ENCODE measurements at places on chromosomes 6 and 20.

- DNase-seq, result no peak
Observed at GRCh38 chr6:3285732-3286131, 27.0 kb downstream of the PSMG4 start.

DNA sequence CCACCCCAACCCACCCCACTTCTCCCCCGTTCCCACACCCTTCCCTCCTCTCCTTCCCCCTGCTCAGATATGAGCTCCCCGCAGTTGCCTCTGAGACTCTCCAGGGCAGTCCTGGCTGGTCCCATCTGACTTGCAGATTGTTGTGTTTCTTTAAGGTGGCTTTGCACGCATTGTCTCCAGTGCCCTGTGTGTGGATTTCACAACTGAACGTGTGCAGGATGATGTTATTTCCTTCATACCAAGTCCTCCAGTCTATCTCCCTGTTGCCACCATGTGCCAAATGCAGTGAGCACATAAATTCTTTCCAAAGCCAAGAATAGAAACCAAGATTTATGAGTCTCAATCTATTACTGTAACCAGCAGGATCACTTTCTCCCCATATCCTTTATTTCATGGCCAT, 79.1 kb downstream of the TMEM242 start:
- no peak for DNase-seq

DNA sequence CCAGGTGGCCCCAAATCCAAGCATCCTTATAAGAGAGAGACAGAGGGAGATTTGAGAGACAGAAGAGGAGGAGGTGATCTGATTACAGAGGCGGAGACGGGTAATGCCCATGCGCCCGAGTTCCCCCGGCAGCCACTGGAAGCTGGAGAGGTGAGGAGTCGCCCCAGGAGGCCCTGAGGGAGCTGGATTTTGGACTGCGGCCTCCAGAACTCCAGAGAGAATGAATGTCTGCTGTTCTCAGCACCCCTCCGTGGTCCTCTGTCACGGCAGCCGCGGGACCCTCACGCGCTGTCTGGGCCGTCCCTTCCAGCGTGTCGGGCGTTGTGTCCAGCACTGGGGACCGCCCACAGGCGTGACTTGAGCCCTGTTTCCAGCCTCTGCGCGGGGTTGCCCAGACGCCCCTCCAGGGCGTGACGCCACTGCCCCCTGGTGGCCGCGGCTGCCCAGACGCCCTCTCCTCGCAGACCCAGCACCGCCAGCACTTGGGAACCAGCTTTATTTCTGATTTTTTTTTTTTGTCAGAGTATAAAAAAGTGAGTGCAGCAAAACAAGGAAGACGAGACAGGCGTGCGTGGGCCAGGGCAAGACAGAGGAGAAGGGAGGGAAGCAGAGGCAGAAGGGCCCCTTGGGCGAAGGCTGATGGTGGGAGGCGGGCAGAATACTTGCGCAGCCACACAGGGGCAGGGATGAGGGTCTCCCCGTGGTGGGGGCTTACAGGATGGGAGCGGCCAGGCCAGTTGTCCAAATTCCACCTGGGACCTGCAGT, 4.1 kb upstream of the ZNF512B start:
- DNase-seq, result peak; percentile 78

GRCh38 chr6:91358986-91359385, 772.1 kb upstream of the MAP3K7 start:
- DNase-seq, result no peak

- no peak for DNase-seq
Observed at GRCh38 chr6:140718021-140718420, 1343.6 kb upstream of the CITED2 start.

DNA sequence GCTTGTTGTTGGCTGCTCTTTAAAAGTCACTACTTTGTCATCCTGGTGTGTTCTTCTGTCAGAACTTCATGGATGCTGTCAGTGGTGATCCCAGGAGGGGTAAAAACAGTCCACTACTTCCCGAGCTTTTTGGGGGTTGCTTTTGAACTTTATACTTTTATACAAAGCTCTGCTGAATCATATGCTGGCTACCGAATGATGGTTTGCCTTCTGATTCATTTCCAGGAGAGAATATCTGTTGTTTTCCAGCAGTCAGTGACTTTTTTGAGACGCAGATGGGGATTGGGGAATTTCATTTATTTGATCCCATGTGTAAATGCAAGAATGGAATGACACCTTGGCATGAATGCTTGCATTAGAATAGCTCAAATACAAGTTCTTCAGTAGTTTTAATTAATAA, 32.7 kb upstream of the COL10A1 start:
- DNase-seq, result no peak

GRCh38 chr6:111663692-111664564, 58.2 kb upstream of the TRAF3IP2 start:
- DNase-seq, result no peak

GRCh38 chr6:163919652-163920051, 505.1 kb downstream of the QKI start:
- DNase-seq, result no peak

DNA sequence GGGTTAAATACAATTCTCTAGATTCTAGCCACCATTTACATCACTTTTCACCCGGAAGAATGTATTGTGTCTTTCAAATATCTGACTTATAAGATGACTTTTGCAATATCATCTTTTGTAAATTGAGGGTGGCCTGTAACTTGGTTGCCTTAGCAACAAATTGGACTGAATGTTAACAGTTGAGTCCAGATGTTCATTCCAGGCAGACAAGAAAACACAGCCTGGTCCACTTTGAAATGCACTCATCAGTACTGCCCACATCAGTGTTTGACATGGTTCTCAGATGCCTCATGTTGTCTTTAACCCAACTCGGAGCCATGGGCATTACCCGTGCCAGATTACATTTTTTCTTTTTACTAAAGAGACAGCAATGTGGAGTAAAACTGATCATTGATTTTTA, 781.6 kb upstream of the CHD6 start:
- DNase-seq, result no peak

DNA sequence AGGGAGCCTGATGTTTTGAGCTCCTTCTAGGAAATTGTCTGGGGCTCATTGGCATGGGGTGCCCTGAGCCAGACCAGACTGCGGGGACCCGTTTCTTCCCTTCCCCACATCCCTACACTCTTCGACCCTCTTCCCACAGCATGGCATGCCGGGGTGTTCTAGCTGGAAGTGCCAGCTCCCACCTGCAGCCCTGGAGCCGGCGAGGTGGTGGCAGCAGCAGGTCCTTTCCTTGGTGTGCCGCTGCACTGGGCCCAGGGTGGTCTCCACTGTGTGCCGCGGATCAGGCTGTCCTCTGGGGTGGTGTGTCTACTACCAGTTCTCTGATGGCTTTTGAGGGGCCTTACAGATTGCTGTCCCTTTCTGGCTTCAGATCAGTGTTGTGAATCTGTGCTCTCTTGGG, 7.5 kb upstream of the RWDD1 start:
- no peak for DNase-seq

DNA sequence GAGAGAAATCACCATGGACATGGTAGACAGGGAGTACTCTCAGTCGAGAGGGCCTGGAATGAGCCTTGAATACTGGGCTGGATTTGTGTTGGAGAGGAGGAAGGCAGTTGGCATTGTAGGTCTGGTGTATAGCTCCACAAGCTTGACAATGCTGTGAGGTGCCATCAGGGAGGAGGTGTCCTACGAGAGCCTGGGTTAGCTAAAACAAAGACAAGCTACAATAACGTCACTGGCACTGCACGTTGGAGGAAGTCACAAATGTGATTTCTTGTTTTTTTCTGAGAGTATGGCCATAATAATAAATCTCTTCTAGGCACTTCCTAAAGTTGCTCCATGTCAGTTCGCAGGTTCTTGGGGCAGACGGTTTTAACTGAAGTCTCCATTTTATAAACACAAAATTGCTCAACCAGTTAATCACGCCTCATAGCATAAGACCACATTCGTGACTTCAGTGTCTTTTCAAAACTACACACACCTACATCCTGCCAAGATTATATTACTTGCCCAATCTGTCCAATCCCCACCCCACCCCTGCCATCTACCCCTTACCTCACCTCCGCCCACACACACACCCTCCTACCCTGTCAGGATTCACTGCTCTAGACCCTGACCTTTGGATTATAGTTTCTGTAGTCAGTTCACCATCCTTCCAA, 4.4 kb upstream of the HLA-DMB start:
- DNase-seq, result no peak

DNA sequence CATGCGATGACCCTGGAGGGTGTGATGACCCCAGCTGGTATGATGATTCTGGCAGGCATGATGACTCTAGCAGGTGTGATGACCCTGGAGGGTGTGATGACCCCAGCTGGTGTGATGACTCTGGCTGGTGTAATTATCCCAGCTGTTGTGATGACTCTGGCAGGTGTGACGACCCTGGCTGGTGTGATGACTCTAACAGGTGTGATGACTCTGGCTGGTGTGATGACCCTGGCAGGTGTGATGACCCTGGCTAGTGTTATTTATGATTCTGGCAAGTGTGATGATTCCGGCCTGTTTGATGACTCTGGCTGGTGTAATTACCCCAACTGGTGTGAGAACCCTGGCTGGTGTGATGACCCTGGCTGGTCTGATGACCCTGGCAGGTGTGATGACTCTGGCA, 427.2 kb downstream of the QKI start:
- DNase-seq, result no peak

- DNase-seq, result no peak
Observed at GRCh38 chr6:41626917-41627316, 11.4 kb upstream of the MDFI start.

- DNase-seq, result no peak
Observed at GRCh38 chr20:19813846-19814640, 56.0 kb downstream of the RIN2 start.

DNA sequence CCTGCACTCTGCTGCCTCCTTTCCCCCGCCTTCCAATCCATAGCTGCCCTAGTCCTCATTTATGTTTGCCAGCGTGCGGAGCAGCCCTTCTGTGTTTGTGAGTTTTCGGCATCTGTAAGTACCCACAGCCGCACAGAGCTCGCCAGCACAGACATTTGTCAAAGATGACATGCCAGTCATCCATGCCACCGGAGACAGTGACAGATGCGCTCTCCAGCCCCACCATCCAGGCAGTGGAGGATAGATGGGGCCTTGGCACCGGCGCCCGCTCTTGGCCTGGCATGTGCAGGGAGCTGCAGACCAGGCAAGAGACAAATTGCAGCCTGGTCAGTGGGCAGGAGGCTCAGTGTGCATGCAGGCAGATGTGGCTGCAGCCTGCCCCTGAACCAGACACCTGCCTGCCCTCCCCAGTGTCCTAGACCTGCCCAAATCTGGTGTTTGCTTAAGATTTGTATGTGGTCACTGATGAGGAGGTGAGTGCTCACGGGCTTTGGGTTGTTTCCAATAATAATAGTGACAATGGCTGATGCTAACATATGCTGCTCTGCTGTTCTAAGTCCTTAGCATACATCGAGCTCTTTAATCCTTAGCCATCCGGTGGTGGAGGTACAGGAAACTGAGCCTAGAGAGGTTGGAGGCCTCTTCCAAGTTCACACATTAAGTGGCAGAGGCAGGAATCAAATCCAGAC, 78.1 kb downstream of the UNC5CL start:
- no peak for DNase-seq

- no peak for DNase-seq
Observed at GRCh38 chr6:163133017-163133416, 281.5 kb upstream of the QKI start.

DNA sequence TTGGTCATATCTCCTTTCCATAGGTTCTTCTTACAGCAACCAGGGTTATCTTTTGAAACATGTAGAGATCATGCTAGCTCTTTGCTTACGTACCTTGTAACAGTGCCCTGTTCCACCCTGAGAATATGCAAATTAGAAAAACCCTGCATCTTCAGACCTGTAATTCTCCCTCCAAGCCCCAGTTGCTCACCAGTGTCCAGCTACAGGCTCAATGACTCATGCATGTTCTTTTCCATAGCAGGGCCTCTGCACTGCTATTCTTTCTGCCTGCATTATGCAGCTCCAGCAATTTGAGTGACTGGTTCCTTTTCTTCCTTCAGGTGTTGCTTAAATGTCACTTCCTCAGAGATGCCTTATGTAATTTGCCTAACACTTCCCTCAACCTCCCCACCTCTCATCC, 636.2 kb downstream of the KHDRBS2 start:
- no peak for DNase-seq

- no peak for DNase-seq
Observed at GRCh38 chr6:52538901-52539354, 37.9 kb downstream of the TRAM2 start.

DNA sequence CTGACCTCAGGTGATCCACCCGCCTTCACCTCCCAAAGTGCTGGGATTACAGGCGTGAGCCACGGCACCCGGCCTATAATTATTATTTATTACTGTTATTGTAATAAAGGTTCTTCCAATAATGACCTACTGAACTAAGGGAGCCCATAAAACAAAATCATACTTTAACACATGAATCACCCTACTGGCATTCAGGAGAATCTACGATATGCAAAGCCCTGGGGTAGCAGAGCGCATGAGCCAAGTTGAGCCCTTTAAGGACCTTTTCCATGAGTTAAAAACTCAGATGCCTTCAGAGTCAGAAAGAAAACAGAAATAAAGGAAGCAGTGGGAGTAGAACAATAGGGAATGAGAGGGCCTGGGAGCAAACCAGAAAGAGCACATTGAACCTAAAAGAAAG, 41.5 kb downstream of the SNRPB start:
- DNase-seq, result no peak

DNA sequence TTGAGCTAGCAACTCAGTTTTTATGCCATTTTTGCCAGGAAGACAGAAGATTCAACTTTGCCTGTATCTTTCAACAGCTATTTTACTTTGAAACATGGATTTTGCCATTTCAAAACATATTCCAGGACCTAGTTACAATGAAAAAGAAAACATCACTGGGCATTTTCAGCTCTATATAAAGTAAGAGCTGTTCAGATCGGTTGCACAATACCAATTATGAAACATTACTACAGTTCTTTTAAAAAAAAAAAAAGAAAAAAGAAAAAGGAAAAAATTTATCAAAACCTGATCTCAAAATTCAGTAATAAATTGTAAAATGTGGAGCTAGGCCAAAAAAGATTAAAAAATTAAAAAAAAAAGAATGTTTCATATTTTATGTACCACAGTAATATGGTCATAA, 15.6 kb downstream of the BCLAF1 start:
- DNase-seq, result no peak

GRCh38 chr6:104484626-104485025, 375.1 kb downstream of the HACE1 start:
- peak; percentile 19 for DNase-seq

DNA sequence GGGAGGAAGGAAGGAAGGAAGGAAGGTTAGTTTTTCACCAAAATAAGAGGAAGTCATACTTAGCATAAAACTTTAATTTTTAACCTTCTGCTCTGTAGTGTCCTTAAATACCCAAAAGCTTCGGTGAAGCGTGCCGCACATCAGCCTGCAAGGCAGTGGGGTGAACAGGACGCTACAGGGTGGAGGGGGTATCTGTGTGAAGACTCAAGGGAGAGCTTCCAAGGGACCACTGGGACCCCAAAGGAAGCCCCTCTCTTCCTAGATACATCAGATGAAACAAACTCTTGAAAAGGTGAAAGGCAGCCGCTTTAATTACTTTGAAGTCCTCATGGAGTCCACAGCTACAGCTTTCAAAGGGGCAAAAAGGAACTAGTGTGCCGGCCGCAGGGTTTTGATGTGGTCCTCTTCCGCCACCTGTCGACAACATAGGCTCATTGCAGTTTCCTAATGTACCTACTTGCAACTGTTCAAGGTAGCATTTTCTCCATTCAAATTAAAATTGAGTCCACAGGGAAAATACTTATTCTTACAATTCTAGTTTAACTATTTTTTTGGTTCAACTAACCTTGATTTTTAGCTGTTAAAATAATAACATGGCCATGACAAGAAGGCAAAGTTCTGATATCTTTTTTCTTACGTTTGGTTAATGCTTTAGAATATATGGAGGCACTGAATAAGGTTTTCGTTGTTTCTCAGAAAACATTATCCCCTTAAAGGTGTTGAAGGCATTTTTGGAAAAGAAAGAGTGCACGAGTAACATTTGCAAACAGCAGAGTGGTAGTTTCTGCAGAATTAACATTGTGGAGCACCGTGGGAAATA, 135.0 kb upstream of the RIPOR2 start:
- DNase-seq, result peak; percentile 88

Data from NCI-H2081 (cell line).